ENCODE measurements at places on chromosomes 5 and 9.
A peak's percentile ranks its signal among the peaks of the same experiment; 100 is the strongest.

DNA sequence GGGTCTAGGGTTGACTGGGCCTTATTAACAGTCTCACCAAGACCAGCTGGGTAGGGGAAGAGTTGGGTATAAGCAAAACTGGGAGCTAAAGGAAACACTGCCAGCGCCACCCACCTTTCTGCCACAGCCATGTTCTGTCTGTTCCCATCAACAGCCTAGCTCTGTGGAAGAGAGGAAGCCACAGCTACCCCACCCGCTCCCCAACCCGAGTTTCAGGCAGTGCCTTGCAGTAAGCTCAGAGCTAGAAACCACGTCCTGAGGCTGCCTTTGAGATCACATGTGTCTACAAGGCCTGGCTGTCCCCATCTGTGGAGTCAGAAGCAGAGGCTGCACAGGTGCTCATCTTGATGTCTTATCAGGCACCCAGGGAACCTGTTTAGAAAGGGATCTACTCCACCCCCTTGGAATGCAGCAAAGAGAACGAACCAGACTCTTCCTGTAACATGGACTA, 15.3 kb downstream of the HNRNPH1 start:
- no peak for DNase-seq

GRCh38 chr5:41193456-41194205, 19.7 kb downstream of the C6 start:
- DNase-seq: peak; percentile 49

GRCh38 chr5:135553688-135554462, 18.1 kb upstream of the NEUROG1 start:
- DNase-seq: peak; percentile 7

GRCh38 chr5:67135381-67135984, 61.1 kb downstream of the CD180 start:
- DNase-seq: no peak

DNA sequence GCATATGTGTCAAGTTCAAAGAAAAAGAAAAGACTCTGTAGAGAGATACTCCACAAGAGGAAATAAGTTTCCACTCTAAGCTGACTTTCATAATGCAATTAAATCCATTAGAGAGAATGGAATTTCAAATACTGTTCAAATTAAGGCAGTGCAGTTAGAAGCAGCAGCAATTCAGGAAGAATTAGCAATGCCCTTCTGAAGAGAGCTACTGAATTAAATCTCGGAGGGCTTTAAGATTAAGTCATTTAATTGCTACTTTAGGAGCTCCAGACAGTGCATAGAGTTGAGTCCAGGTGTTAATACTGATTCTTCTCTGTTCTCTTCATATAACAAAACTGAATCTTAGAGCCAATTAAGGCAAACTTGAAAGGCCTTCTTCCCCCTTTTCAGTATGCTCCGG, 8.5 kb downstream of the CDH12 start:
- DNase-seq: no peak

DNA sequence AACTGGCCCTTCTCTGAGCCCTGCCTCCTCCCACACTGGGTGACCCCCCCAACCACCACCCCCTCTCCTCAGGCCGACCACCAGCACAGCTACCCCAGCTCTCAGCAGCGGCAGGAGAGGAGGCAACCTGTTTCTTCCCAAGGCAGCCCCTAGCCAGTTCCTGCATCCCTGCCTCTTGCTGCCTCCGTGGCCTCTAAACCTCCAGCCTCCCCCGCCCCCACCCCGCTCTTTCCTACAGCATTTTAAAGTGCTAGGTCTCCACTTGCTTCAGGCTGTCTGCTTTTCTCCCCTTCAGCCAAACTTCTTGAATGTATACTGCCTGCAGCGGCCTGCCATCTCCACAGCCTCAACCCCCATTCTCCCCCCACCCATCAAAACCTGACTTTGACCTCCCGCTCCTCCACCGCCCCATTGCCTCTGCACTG, 135.6 kb downstream of the DAB2IP start:
- no peak for DNase-seq

GRCh38 chr9:95791286-95791685, 84.2 kb upstream of the ERCC6L2 start:
- no peak for DNase-seq

- peak; percentile 24 for DNase-seq
These were observed 597.3 kb downstream of the PRELID2 start for GRCh38 chr5:145237843-145238242.

- DNase-seq: peak; percentile 19
These were observed 23.7 kb upstream of the NPR3 start for GRCh38 chr5:32687499-32687831.

DNA sequence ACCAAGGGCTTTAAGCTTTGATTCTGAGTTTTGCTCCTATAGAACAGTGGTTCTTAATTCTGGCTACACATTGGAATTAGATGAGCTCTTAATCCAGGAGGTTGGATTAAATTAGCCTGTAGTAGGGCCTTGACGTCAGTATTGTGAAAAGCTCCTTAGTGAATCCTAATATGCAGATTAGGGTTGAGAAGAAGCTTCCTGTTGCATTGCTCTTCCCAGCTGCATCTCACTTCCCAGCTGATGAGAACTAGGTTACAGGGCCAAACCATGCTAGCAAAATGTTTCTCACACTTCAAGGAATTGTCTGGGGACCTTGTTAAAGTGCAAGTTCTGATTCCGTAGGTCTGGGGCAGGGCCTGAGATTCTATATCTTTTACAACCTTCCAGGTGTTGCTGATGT, 300.0 kb downstream of the ZSWIM6 start:
- no peak for DNase-seq

GRCh38 chr5:118293378-118293777, 695.0 kb downstream of the DTWD2 start:
- no peak for DNase-seq

GRCh38 chr5:131297886-131298285, 34.0 kb downstream of the CDC42SE2 start:
- no peak for DNase-seq

DNA sequence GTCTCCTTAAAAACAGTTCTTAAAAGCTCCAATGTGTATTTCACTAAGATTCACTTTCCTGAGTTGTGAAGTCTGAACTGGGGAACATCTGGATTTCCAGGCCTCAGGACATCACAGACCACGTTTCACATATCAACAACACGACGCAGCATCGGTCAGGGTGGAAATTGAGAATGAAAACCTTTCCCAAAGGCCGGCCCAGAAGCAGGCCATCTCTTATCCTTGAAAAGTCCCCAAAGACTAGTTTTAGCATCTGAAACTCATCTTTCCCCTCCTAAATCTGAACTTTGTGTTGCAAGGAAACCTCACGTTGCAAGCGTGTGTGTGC, 96.4 kb upstream of the COL5A1 start:
- DNase-seq: peak; percentile 37

DNA sequence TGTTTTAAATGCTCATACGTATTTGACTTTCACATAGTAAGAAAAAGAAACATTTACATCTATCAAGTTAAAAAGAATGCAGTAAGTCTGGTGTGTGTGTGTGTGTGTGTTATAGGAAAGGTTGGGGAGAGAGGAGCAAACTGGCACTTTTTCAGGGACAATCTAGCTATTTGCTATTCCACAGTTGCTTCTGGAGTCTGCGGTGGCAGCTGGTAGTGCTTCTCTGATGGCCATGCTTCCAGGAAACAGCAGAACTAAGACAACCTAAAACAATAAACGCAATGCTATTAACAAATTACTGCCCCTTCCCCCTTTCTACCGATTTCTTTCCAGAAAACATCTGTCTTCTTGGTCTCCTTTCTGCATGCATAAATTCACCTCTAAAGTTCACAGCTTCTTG, 70.0 kb upstream of the CDH10 start:
- DNase-seq: no peak

DNA sequence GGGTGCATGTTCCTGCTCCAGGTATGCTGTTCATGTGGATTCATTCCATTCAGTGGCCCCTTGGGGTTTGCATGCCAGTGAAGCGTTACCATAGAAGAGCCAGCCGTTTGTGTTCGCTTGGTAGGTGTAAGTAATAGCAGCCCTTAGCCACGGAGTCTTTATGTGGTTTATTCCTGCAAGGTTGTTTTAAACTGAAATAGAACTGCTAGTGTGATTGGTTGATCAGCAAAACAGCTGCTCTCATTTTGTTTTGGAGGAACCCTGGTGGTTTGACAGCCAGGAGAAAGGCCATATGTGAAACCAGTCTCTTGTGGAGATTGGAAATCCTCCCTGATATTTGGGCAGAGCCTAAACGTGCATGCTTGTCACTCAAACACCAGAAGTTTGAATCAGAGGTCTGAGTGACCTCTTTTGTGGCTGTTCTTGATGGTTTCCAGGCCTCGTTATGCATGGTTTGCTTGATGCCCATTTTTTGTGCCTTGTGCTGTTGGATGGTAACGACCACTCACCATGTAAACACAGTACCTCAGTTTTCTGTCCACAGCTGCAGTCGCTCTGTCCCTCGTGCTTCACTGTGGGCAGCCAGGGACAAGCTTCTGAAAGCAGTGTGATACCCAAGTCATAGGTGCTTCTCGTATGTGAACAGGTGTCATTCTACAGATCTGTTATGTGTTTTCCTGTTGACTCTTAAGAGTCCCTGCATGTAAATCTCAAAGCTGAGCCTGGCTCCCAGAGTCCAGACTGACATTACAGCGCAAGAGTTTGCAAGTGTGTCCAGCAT, 58.3 kb upstream of the NXNL2 start:
- DNase-seq: peak; percentile 28

DNA sequence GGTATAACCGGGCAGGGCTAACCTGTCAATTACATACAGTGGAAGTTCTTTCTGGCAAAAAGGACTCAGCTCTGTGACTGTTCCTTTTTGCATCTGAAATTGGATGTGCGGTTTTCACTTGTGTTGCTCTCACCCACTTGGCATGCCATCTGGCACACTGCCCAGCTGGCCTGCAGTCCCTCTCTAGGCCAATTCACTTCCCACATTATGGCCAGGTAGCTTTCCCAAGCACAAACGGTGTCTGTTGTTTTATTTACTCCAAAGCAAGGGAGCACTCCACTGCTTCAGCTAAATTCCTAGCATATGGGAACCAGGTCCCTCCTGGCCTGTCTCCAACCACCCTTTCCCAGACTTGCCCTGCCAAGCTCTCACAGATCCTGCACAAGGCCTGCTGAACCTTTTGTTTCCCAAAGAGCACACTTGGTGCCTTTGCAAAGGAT, 132.5 kb downstream of the SEMA6A start:
- peak; percentile 7 for DNase-seq

- DNase-seq: no peak
These were observed 112.5 kb upstream of the DMAC1 start for GRCh38 chr9:7912037-7912535.

- no peak for DNase-seq
These were observed 3.8 kb downstream of the ADRB2 start for GRCh38 chr5:148830211-148830610.

DNA sequence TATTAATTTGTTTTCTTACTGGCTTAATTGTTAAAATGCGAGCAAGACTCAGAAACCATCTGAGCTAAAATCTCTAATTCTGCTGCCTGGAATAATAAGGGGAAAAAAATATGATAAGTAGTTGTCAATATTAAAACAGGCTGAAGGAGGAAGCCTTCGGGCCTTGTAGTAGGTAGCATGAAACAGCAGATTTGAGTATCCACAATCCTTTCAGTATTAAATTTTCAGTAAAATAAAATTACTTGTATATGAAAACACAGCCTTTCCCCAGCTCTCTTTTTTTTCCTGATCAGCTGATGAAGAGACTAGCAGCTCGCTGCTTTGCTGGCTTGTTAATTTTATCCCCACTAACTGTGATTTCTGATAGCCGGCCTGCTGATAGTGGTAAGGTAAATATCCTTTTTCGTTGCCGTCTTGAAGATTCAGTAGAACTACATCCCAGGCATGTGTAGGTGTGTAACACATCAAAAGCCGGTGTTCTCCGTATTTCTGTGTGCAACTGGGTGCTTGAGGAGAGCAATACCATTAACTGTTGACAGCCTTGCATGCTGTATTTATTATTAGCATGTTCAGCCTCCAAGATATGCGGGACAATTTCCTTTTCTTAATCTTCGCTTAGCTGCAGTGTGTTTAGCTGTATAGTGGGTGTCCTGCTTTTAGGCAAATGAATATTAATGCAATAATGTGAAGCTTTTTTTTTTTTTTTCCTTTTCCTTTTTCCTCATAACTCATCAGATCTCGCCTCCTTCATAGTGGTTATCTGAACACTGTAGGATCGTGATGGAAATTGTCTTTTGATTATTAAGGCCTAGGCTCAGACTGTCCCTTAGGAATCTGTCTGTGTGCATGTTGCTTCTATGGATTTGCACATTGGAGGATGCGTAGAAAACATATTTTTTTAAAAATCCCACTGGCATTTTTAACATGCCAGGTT, 144.6 kb downstream of the SMARCA2 start:
- peak; percentile 23 for DNase-seq

GRCh38 chr5:5181650-5182324, 41.7 kb downstream of the ADAMTS16 start:
- no peak for DNase-seq

- no peak for DNase-seq
These were observed 32.2 kb downstream of the DAB2IP start for GRCh38 chr9:121683652-121684051.

- no peak for DNase-seq
These were observed 91.9 kb upstream of the ATG10 start for GRCh38 chr5:81879936-81880335.

- DNase-seq: no peak
These were observed 3.4 kb downstream of the FNBP1 start for GRCh38 chr9:130039528-130040147.

- peak; percentile 18 for DNase-seq
These were observed 81.4 kb downstream of the ANKH start for GRCh38 chr5:14790220-14790619.

DNA sequence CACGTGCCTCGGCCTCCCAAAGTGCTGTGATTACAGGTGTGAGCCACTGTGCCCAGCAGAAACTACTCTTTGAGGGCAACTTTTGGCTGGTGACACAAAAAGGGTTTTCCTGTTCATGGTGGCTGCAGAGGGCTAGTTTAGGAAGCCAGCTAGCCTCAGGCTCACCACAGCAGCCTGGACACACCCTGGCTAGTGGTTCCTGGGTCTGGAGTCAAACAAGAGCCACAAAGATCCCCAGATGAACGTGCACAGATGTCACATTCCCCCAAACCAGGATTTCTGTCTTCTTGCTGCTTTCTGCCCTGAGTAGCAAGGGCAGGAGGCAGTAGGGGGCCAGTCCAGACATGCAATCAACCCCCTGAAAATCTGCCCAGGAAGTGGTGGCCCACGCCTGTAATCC, 6.8 kb downstream of the HBEGF start:
- no peak for DNase-seq

- no peak for DNase-seq
These were observed 60.5 kb upstream of the PPP1R26 start for GRCh38 chr9:135419106-135419505.

GRCh38 chr5:138111181-138111580, 27.3 kb downstream of the WNT8A start:
- DNase-seq: no peak

Measured in IMR-90 (cell line).